ENCODE measurements at places on chromosomes 11 and 22. TPM values are rescaled to one million over a fixed set of nuclear protein-coding genes. Genes with fewer than 3 reads are reported as not detected.

The TSSK2 gene
- total RNA-seq, result not detected

The EFEMP2 gene
- total RNA-seq, result 6.0 TPM

The CHRM1 gene
- total RNA-seq, result not detected

The CCDC73 gene
- total RNA-seq, result 0.40 TPM

The RRM1 gene
- 14.6 TPM for total RNA-seq

The RNH1 gene
- 85.4 TPM for total RNA-seq

The CHADL gene
- 2.5 TPM for total RNA-seq

The KCNA4 gene
- total RNA-seq, result not detected

The ASCL2 gene
- 0.83 TPM for total RNA-seq

The OR8G1 gene
- not detected for total RNA-seq

The MS4A7 gene
- total RNA-seq, result 13.7 TPM

The SLC6A5 gene
- total RNA-seq, result not detected

The SCGB2A2 gene
- not detected for total RNA-seq

The ISX gene
- not detected for total RNA-seq

The RFPL3 gene
- total RNA-seq, result not detected

The INSC gene
- total RNA-seq, result 0.20 TPM

The CLDN5 gene
- total RNA-seq, result 10.4 TPM

The OR5M10 gene
- total RNA-seq, result not detected

The APOL4 gene
- 0.60 TPM for total RNA-seq

The PLEKHA7 gene
- total RNA-seq, result 25.8 TPM

The SYT7 gene
- total RNA-seq, result 65.6 TPM

The OR5B21 gene
- total RNA-seq, result not detected

The DKK3 gene
- total RNA-seq, result 5.5 TPM

The CD81 gene
- 564 TPM for total RNA-seq

The RASGRP2 gene
- total RNA-seq, result 4.2 TPM

The APOBEC3H gene
- not detected for total RNA-seq

The TECTA gene
- 0.35 TPM for total RNA-seq

The CSRP3 gene
- total RNA-seq, result not detected

The ZC3H12C gene
- total RNA-seq, result 4.7 TPM

The USP35 gene
- total RNA-seq, result 7.8 TPM

The OR52H1 gene
- total RNA-seq, result 0.18 TPM

The TRMT2A gene
- 36.7 TPM for total RNA-seq

The POU2AF2 gene
- total RNA-seq, result not detected

Measured in left lobe of liver (tissue), 2 donors.